ENCODE measurements at places on chromosomes 4 and X. TPM values are rescaled to one million over a fixed set of nuclear protein-coding genes. Genes with fewer than 3 reads are reported as not detected.

SORCS2 gene
- polyA plus RNA-seq, result 0.66 TPM

NDNF gene
- polyA plus RNA-seq, result 2.8 TPM

HSFX4 gene
- polyA plus RNA-seq, result not detected

CLDN34 gene
- not detected for polyA plus RNA-seq

TCEAL6 gene
- not detected for polyA plus RNA-seq

ERCC6L gene
- polyA plus RNA-seq, result 0.01 TPM

DNA sequence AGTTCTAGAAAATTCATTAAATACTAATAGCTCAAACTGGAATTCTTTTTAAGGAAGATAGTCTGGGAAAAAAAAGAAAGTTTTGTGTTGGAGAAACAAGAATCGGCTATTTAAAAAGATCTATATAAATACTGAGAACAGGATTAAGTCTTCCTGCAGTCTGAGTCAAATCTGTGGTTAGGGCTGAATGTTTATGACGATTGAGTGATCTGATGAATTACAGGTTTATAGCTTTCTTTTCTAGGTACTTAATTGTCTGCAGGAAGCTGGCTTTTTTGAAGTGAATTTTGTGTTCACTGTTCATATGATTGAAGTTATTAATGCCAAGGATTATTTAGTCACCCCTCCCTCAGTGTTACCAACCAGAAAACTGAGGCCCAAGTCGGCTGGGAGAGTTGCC lies 42.2 kb downstream of the TLL1 start:
- H3K36me3 ChIP-seq, result no peaks in the 10 kb centered on the region
- no peaks in the 10 kb centered on the region for H3K4me1 ChIP-seq
- no peak overlapping the region for H3K27ac ChIP-seq
- no peak overlapping the region for H3K4me3 ChIP-seq
- no peak for DNase-seq

GRCh38 chrX:107014936-107015335 lies 14.9 kb upstream of the MORC4 start:
- H3K4me1 ChIP-seq, result no peaks in the 10 kb centered on the region
- H3K36me3 ChIP-seq, result no peaks in the 10 kb centered on the region
- DNase-seq, result no peak
- H3K4me3 ChIP-seq, result no peak overlapping the region

DNA sequence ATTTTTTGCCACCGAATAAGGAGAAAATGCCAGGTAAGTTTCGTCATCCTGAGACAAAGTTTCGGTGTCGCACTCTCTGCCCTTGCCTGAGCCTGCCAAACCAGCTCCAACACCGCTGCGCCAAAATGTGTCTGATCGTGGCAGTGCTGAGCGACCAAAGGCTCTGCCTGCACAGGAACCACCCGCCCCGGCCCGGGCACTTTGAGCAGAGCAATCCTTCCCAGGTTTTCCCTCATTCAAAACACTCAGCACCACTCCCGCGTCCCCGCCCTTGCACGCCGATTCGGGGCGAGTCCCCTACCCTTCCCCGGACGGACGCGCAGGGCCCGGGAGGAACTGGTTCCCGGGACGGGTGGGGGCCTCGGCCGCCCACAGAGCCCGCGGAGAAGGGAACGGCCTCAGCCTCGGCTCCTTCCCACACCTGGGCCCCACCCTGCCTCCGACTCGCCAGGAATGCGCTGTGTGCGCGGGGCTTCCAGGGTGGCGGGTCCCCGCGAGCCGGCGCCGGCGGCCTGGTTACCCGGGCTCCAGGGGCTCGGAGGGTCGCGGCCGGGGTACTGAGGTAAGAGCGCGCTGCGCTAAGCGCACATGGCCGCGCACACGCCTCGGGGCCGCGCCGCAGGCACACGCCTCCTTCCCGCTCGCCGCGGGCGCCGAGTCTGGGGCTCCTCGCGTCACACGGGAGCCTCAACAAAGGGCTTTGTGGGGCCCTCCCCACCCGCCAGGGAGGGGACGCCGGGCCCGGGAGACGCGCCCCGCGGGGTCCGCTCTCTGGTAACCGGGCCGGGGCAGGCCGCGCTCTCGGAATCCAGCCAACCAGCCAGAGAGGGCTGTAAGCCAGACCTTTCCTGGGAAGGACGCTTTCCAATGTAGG lies at the start of gene C4orf36:
C4orf36 (minus strand) TSS at position 661 of the 874 bp plus-strand sequence. CDS start 902 bp downstream, outside the sequence.
- H3K36me3 ChIP-seq, result no peaks in the 10 kb centered on the region
- H3K4me1 ChIP-seq, result peaks cover 7% of the 10 kb centered on the region
- no peaks in the 10 kb centered on the region for H3K27me3 ChIP-seq

GRCh38 chr4:8316251-8316771 lies 46.8 kb downstream of the HTRA3 start:
- no peaks in the 10 kb centered on the region for H3K27me3 ChIP-seq
- DNase-seq, result no peak
- H3K36me3 ChIP-seq, result no peaks in the 10 kb centered on the region
- peaks cover 43% of the 10 kb centered on the region for H3K4me1 ChIP-seq
- H3K4me3 ChIP-seq, result no peak overlapping the region

DNA sequence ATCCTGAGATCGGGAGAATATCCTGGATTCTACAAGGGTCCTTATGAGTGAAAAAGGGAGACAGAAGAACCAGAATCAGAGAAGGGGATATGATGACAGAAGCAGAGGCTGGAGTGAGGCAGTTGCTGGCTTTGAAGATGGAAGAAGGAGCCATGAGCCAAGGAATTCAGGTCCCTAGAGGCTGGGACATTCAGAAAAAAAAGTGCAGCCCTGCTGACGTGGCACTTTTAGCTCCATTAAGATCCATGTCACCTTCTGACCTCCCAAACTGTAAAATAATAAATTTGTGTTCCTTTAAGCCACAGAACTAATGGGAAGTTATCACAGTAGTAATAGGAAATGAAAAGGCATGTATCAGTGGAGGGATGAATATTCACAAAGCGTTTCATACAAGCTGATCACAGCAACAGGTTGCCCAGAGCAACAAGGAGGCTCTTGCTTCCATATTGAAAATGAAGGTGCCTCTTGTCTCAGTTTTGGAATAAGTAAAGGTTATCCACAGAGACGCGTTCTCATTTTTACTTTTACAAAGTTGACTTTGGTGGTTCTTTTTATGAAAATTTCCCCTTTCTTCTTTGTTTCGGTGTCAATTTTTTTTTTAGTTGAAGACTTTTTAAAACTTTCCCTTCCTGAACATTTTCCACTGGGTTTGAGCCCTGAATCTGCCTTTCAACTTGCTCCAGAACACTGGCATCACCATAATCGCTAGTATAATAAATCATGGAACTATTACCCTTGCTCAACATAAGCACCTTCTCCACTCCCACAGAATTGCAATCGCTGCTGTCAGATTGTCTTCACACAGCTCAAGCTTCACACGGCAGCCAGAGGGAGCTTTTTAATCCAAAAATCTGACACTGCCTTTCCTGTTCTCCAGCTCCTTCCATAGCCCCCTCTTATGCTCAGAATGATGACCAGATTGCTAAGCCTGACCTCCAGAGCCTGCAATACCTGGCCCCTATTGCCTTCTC lies 127.6 kb upstream of the RBPJ start:
- no peaks in the 10 kb centered on the region for H3K36me3 ChIP-seq
- H3K4me1 ChIP-seq, result no peaks in the 10 kb centered on the region
- peaks cover 4% of the 10 kb centered on the region for H3K27me3 ChIP-seq
- DNase-seq, result no peak
- no peak overlapping the region for H3K27ac ChIP-seq
- no peak overlapping the region for H3K4me3 ChIP-seq

GRCh38 chr4:73103799-73104503 lies 34.4 kb upstream of the COX18 start:
- H3K27ac ChIP-seq, result no peak overlapping the region
- no peak overlapping the region for H3K4me3 ChIP-seq
- no peaks in the 10 kb centered on the region for H3K4me1 ChIP-seq
- DNase-seq, result no peak
- H3K27me3 ChIP-seq, result no peaks in the 10 kb centered on the region

GRCh38 chr4:89298788-89299152 lies 8.8 kb downstream of the GPRIN3 start:
- H3K27ac ChIP-seq, result peak overlapping the region; percentile 75
- peak overlapping the region; percentile 38 for H3K4me3 ChIP-seq
- no peak for DNase-seq

DNA sequence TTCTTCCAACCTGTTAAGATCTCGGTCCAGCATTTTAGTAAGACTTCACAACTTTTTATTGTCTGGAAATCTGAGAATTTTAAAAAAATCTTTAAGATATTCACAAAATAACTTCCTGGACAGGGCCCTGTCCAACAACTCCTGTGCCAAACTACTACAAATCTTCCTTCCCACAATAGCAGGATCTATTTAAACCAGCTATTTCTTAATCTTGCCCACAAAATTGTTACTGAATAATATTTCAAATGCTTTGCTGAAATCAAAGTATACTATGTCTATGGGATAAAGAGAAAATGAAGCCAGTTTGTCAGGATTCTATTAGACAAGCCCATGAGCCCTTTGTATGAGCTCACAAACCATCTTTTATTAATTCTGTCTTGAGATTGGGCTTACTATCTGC lies 104.1 kb upstream of the DDIT4L start:
- H3K4me1 ChIP-seq, result no peaks in the 10 kb centered on the region
- H3K36me3 ChIP-seq, result no peaks in the 10 kb centered on the region
- no peak for DNase-seq
- H3K27ac ChIP-seq, result no peak overlapping the region

Data from heart right ventricle (tissue), 16 donors.